ENCODE measurements at places on chromosomes 2 and 18.

DNA sequence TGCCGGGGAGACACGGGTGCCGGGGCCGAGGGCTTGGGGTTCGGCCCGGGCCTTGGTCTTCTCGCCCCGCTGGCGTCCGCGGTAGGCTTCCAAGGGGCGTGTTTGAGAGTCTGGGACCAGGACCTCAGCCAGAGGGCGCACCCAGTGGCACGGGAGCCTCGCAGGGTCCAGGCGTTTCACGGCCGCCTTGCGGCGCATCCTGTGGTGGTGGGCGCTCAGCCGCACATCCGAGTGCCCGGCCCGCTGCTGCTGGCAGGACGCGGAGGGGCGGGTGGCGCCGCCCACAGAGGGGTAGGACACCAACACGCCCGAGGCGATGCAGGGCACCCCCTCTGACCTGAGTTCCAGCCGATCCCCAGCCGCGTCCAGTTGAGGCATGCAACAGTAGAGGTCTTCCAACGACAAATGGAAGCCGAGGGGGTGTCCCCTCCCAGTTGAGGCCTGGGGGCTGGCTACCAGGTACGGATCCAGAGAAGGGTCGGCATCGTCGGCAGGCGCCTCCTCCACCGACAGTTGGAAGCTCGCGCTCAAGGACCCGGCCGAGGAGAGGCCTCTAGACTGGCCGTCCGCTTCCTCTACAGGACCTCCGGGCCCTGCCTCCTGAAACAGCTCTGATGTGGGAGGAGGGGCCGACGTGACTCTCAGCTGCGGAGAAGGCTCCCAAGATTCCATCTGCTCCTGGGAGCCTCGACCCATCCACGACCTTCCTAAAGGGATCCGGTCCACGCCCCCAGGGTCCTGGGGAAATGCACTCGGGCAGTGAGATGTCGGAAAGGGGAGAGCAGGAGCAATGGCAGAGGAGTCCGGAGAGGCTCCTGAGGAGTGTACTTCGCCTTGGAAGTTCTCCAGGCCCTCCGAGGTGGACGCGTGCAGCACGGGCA is 6.3 kb downstream of the C2orf81 start:
- no peak for DNase-seq

- peak; percentile 60 for DNase-seq
These were observed 895 bp upstream of the GLS start for GRCh38 chr2:190879474-190880377.

GRCh38 chr2:218257390-218257981 is 3.3 kb upstream of the GPBAR1 start:
- peak; percentile 82 for DNase-seq

DNA sequence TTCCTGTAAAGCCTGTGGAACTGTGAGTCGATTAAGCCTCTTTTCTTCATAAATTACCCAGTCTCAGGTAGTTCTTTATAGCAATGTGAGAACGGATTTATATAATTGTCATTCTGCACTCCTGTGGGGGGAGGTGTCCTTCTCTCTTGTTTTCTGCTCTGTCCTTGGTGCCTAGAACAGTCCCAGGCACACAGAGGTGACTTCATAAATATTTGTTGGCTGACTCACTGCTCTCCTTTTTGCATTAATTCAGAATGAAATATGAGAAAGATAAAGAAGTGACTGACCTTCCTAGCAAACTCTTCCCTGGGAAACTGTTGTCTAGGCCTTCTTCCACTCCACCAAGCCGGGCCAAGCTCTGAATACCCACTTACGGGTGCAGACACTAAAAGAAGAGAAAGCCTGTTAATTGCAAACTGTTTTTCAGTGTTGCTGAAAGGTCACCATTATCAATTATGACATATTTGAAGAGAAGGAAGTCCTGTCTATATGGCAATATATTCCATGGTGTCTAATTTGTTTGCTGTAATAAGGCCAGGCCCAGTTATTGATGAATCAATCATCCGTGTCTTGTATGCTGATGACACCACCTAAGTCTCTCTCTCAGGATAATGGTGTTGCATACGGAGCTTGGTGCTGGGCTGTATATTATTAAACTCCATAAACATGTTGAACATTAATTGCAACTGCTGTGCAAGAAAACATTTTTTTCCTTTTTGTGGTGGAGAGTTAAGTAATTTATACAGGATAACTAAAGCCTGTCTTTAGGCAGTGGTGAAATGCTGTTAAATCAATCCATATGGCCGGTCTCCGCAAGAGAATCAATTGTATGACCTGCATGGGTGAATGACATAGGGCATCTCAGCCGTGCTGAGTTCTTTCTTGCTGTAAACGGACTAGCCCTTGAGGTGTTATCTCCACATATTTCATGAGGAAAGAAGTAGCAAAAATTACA is 567.5 kb downstream of the SLC4A3 start:
- DNase-seq: no peak

- no peak for DNase-seq
These were observed 732 bp upstream of the ANXA4 start for GRCh38 chr2:69741229-69741574.

- peak; percentile 98 for DNase-seq
These were observed at the start of gene NABP1 for GRCh38 chr2:191677646-191678436. Gene NABP1, plus strand, starts transcription at chr2:191678136. Its CDS starts 479 bp downstream, at chr2:191678615.

- no peak for DNase-seq
These were observed 12.3 kb downstream of the TOGARAM2 start for GRCh38 chr2:28993206-28993960.
